ENCODE measurements at places on chromosomes 7 and 10. TPM values are rescaled to one million over a fixed set of nuclear protein-coding genes. Genes with fewer than 3 reads are reported as not detected.

ZWINT gene
- total RNA-seq: 113 TPM

TMEM184A gene
- not detected for total RNA-seq

TCAF2 gene
- 0.28 TPM for total RNA-seq

TRIM73 gene
- total RNA-seq: 0.20 TPM

CBX3 gene
- 399 TPM for total RNA-seq

PRXL2A gene
- 259 TPM for total RNA-seq

RBM17 gene
- total RNA-seq: 59.8 TPM

UBE2D1 gene
- 13.6 TPM for total RNA-seq

FAM204A gene
- total RNA-seq: 50.3 TPM

DENND11 gene
- total RNA-seq: 17.0 TPM

SVOPL gene
- total RNA-seq: not detected

SLC16A12 gene
- 0.18 TPM for total RNA-seq

CTTNBP2 gene
- 0.43 TPM for total RNA-seq

APBB1IP gene
- not detected for total RNA-seq

CDNF gene
- total RNA-seq: not detected

GIMAP1 gene
- not detected for total RNA-seq

PLPP4 gene
- 0.12 TPM for total RNA-seq

GRID1 gene
- not detected for total RNA-seq

FAM237B gene
- total RNA-seq: not detected

SEMA4G gene
- total RNA-seq: 2.5 TPM

TRRAP gene
- 28.7 TPM for total RNA-seq

TBXAS1 gene
- total RNA-seq: 3.2 TPM

ADAM8 gene
- 0.56 TPM for total RNA-seq

STOX1 gene
- 0.30 TPM for total RNA-seq

IPMK gene
- 6.5 TPM for total RNA-seq

IL6 gene
- 0.41 TPM for total RNA-seq

DGKI gene
- 0.05 TPM for total RNA-seq

GPNMB gene
- total RNA-seq: 0.85 TPM

SLC13A1 gene
- 0.03 TPM for total RNA-seq

SLC26A5 gene
- not detected for total RNA-seq

TMEM229A gene
- total RNA-seq: not detected

ENTPD1 gene
- 0.30 TPM for total RNA-seq

SPOCK2 gene
- 15.5 TPM for total RNA-seq

LIPJ gene
- not detected for total RNA-seq

OR9A2 gene
- total RNA-seq: not detected

SPDYE2B gene
- total RNA-seq: not detected

FGF8 gene
- total RNA-seq: 123 TPM

TIMM23B gene
- total RNA-seq: 14.7 TPM

ARHGAP21 gene
- 48.7 TPM for total RNA-seq

EN2 gene
- total RNA-seq: 0.81 TPM

TRIM8 gene
- 66.6 TPM for total RNA-seq

SGPL1 gene
- total RNA-seq: 41.4 TPM

COL28A1 gene
- 0.02 TPM for total RNA-seq

CCDC136 gene
- 16.5 TPM for total RNA-seq

Data from SJCRH30 (cell line).